IPS-NIHi11 (cell line): ENCODE measurements at places on chromosomes 4 and X.

GRCh38 chrX:11525685-11526084, 140.0 kb downstream of the ARHGAP6 start:
- no peak for DNase-seq

DNA sequence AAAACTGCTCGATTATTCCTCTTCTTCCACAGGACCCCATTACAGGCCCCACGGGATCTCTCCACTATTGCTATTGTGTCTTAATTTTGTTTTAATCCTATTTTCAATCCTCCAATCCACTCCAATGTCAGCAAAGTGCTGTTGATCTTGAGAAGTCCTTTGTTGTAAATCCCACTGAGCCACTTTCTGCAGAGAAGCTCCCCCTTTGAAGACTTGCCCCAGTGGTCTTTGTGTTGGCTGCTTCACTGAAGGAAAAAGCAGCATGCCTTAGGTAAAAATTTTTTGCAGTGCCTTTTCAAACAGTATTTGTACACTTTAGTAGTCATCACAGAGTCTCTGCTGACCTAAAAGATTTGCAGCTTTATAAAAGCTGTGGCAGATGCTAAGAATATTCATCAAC, 252.0 kb upstream of the SLC7A11 start:
- DNase-seq = no peak

DNA sequence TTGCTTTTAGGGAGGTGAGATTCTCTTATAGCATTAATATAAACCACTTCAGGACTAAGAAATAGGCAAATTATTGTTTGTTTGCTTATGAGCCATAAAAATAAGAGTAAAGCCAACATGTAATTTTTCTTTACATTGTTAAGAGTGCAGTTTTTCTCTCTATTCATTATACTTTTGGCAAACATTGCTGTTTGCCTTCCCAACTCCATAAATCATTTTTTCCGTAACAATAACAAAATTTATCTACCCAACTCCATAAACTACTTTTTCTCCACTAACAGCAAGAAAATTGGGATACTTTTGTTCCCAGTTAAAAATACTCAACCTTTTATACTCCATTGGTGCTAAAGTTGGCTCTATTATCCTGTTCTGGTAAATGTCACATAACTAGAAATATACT, 229.7 kb upstream of the GPRIN3 start:
- DNase-seq = no peak

DNA sequence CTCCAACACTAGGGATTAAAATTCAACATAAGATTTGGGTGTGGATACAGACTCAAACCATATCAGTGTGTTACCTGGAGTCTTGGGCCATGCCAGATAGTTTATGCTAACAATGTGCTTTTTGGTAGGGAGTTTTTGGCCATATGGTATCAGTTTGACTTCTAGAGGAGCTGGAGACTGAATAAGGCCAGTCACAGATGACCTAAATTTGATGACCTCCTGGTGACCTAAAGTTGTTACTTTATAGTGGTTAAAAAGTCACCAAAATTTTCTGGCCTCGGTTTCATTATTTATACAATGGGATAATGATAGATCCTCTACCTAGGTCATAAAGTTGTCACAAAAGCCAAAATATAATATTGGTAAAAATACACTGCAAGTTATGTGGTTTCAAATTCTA, 877.1 kb downstream of the RAPGEF2 start:
- no peak for DNase-seq

- no peak for DNase-seq
Measured at GRCh38 chr4:2696423-2696822, 59.7 kb downstream of the TNIP2 start.

DNA sequence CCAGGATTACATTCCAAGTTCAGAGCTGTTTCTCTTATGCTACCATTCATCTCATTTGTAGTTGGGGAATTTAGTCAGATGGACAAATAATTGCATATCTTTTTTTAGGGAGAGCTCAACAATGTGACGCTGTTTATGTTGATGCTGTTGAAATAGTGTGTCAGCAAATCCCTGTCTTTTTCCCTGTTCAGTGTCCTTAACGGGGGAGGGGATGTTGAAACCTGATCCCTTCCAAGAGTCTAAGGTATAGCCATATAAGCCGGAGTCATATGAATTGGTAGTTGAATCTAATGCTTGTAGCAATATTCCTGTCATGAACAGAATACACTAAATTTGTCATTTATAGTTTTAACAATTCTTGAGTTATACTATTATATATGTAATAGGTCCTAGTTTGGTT, 293.5 kb upstream of the FAT1 start:
- peak; percentile 17 for DNase-seq

- DNase-seq = no peak
Measured at GRCh38 chr4:13313856-13314255, 170.3 kb downstream of the RAB28 start.

DNA sequence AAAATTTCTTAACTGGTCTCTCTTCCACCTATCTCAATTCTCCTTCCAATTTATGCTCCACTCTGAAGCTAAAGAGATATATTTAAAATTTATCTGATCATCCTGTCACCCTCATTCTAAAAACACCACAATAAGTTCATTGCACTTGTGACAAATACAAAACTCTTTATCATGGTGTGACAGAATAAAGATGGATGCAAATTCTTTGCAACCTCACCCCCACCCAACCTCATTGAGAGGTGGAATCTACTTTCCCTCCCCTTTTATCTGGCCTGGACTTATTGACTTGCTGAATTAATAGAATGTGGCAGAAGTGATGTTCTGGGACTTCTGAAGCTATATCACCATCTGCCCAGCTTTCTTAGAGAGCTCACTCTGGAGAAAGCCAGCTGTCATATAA, 46.5 kb downstream of the IDS start:
- DNase-seq = no peak

- no peak for DNase-seq
Measured at GRCh38 chr4:83660578-83660977, 124.7 kb downstream of the GPAT3 start.

- no peak for DNase-seq
Measured at GRCh38 chr4:144894573-144894972, 203.4 kb downstream of the ANAPC10 start.
